Hippocampal formation (tissue), 2 donors: ENCODE measurements at places on chromosomes 7 and 10.

DNA sequence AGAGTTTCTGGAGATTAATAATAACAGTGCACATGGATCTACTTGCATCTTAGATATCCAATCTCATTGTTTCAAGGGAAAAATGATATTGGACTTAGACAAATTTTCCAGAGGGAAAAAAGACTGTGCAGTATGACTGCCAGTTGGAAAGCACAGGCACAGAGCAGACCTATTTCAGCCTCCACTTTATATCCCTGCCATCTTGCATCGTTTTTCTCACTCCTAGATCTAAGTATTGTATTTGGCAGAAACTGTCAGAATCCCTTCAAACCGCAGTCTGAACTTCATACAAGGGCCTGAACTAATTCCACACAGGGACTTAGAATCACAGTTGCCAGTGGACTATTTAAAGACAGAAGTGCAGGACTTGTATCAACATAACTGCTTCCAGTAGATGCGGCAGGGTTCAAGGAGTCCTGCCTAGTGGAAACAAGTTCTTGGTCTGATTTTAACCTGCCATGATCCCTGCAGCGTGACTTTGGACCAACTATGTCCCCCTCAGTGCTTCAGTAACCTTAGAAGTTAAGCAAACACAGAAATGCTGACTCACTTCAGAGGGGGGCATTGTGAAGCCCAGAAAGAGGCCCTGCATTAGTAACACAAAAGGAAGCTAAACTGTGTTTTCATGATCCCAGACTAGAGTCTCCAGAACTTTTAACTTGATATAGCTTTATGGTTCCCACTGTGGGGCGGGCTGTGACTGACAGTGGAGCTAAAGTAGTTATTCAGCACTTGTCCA is 95.7 kb upstream of the PALS2 start:
- no peak for DNase-seq

DNA sequence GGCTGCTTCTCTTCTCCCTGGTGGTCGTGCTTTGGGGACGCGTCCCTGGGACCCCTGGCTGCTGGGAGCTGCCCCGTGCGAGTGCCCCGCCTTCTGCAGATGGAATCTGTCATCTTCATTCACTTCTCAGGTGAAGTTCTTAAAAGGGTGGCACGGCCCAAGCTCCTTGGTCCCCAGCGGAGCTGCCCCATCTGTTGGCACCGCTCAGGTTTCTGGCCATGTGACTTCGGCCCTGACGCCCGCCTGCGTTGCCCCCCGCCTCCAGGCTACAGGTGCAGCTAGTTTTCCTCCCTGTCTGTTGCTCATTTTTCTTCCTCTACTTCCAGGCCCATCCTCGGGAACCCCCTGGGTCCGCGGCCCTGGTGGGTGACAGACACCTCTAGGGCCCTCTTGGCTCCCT is 6.8 kb upstream of the NKX6-2 start:
- no peak for DNase-seq

DNA sequence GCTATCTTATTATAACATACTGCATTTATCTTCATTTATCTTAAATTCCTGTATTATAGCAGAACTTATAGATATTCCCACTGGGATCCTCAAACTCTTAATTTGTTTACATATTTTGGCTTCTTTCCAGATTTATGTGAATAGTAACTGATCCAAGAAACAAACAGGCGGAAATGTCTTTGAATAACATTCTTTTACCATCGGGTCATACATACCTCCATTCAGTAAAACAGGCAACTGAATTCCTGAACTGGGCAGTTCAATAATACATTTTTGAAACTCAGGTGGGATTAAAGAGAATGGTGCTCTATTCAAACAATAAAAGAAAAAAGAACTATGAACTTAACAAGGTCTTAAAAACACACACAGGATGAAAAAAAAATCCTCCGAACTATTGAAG is 337.4 kb downstream of the CRPPA start:
- no peak for DNase-seq

DNA sequence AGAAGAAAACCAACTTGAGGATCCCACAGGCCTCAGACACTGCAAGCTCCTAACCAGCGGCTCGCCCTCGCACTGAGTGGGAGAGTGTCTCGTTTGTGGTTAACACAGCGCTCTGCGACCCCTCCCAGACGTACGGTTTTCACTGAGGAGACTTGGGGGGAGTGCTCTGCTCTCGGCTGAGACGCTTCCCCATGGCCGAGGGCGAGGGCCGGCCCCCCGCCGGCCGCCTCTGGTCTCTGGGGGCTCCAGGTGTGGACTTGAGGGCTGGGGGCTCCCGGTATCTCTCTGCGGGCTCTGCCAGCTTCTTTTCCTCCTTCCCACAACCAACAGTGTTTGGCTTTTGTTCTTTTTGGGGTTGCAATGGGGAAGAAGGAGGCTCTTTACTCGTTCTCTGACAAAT is 118.7 kb downstream of the LARP4B start:
- DNase-seq = no peak

GRCh38 chr7:116785843-116786242 is 76.5 kb upstream of the CAPZA2 start:
- DNase-seq = no peak

- no peak for DNase-seq
Measured at GRCh38 chr7:56175771-56176170, 59.6 kb upstream of the NUPR2 start.

GRCh38 chr7:29332042-29332811 is 137.7 kb downstream of the CHN2 start:
- DNase-seq = peak; percentile 39

GRCh38 chr7:80671744-80672143 is 33.3 kb downstream of the CD36 start:
- DNase-seq = no peak

DNA sequence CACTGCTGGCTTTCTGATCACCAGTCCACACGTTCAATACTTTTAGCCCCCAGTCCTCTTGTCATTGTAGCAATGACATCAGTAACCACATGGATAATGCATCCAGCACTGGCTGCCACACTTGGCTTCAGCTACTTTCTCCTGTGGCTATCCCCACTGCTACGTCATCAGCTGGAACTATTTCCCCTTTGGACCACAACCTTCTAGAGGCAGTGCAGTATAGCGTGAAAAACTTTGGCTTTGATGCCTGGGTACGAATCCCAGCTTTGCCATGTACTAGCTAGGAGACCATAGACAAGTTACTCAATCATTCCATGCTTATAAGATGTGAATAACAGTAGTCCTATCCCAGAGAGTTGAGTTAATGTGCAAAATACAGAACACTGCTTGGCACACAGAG is 63.2 kb downstream of the CCDC3 start:
- DNase-seq = no peak

GRCh38 chr7:55489552-55489951 is 82.8 kb downstream of the VOPP1 start:
- no peak for DNase-seq

DNA sequence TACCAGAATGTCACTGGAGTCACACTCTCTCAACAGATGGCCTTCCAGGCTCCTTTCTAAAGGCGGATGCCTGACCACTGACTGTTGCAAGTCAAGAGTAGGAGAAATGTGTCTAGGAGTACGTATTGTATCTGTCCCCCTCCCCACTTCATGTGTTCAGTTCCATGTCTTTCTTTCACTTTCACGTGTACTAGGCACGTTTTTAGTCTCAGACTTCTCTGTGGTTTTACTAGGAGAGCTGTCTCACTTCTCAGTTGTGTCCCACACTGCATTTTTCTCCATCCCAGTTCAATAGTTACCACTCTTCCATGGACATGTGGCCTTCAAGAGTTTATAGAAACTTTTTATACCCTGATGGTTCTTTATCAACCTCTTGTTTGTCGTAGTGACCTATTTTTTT is 893.0 kb downstream of the NRG3 start:
- DNase-seq = no peak

DNA sequence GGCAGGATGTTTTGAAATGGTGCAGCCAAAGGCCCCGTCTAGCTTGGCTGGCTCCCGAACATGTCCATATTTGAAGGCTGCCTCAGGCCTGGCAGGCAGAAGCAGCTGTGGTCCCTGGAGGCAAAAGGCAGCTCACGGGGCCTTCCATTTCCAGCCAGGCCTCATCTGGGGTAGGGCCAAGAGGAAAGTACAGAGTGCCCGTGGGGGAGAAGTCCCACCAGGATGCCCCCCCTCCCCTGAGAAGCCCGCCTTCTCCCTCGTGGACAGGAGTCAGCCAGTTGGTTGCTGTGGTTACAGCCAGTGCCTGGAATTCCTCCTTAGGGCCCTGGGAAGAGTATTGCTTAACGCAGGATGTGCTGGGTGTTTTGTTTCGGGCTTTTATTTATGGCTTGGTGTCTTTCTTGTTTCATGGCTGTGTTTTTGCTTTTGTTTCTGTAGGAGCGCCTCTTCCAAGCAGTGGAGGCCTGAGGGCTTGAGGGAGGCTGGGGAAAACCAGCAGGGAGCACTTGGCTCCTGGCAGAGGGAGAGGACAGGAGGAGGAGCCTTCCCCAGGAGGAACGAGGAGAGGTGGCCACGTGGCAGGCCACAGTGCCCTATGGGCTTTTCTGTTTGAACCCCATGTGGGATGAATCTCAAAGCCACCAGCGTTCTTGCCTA is 45.4 kb downstream of the CHST3 start:
- DNase-seq = peak; percentile 84

DNA sequence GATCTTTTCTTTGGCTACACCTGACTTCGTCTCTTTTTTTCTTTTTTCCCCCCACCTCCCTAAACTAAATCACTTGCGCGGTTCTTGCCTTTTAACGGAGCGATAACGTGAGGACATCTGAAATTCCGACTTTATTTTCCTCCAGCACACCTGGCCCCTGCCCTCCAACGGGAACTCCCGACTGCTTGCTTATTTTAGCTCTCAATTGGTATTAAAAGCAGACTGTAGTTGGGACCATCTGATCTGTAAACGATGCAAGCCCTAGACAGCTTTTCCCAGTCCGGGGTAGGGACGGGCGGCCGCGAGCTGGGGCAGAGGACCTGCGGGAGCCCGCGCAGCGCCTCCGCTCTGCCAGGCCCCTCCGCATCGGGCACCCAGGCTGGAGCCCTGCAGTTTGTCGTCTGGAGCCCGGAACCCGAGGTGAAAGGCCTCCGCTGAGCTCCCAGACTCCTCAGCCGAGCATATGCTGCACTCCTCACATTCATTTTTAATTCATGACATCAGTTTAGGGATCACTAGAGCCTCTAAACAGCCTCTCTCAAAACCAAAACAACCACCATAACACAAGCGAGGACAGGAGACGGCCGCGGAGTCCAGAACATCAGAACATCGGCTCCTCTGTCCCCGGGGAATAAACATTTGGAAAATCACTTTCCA is 10.0 kb upstream of the EMX2 start:
- no peak for DNase-seq

- DNase-seq = no peak
Measured at GRCh38 chr7:28364082-28364481, 48.2 kb upstream of the CREB5 start.

GRCh38 chr10:7410862-7411670 is at the start of gene SFMBT2:
Gene SFMBT2, minus strand, starts transcription at chr10:7411034. Its CDS starts 29,136 bp downstream, at chr10:7381898.
- DNase-seq = peak; percentile 44

DNA sequence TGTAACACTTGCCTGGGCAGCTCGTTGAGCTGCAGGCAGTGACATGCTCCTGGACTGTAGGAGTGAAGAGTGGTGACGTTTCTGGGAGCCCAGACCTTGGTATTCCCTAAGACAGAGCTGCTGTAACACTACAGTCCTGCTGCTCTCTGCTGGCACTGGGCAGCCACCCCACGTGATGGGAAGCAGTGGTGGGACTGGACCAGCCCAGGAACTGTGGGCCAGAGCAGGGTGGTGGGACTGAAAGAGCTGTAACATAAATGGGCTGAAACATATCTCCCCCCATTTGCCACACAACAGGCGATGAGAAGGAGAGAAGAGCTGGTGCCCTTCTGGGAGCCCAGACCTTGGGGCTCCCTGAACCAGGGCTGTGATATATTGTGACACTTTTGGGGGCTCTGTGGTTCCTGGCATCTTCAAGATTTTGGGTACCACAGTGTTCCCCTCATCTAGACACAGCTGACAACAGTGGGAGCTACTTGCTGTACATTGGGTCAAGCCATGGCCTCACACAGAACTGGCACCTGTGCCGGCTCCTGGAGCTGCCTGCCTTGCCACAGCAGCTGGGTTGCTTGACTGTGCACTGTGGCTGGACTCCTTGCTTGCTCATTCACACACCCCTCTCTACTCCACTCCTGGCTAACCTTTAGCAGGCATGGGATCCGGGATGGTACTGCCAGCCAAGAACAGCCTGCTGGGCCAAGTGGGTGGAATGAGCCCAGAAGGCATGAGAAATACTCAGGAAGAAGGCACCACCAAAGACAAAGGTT is 161.3 kb upstream of the PCDH15 start:
- DNase-seq = no peak

DNA sequence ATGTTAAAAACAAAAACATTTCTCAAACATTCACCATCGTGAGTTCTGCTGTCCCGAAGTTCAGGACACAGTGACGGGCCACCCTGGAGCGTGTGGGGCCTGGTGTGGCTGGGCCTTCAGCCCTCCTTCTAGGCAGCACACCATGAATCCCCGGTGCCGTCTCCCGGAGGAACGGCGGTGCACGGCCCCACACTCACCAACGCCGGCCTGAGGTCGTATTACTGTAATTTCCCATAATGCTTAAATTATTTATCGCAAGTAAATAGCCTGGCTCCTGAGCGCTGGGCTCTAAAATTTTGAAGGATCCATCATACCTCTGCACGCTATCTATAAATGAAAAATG is 1.4 kb downstream of the STK32C start:
- no peak for DNase-seq

GRCh38 chr10:132600416-132600815 is 62.8 kb downstream of the INPP5A start:
- no peak for DNase-seq
